Stimulated activated CD4-positive, alpha-beta T cell treated with anti-CD3 and anti-CD28 coated beads, Interleukin-1b, Interleukin-23, amount 100 ng/mL, for 4 hours (primary cell): ENCODE measurements at places on chromosomes 2 and 18.

DNA sequence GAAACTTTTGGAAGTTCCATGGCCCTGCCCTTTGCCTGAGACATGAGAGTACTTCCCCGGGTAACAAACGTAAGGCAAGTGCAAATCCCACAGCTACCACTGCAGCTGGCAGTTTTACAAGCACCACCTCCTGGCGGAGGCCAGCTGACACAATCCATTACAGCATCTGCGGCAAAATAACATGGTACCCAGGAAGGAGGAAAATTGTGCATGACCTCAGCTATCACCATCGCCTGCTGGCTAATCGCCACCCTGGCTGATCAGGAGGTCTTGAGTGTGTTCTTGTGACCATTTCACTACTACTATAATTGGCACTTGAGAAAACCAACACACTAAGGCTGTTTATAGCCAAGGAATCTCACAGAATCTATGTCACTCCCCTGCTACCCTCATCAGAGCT is 71.7 kb upstream of the SERPINE2 start:
- DNase-seq = no peak

DNA sequence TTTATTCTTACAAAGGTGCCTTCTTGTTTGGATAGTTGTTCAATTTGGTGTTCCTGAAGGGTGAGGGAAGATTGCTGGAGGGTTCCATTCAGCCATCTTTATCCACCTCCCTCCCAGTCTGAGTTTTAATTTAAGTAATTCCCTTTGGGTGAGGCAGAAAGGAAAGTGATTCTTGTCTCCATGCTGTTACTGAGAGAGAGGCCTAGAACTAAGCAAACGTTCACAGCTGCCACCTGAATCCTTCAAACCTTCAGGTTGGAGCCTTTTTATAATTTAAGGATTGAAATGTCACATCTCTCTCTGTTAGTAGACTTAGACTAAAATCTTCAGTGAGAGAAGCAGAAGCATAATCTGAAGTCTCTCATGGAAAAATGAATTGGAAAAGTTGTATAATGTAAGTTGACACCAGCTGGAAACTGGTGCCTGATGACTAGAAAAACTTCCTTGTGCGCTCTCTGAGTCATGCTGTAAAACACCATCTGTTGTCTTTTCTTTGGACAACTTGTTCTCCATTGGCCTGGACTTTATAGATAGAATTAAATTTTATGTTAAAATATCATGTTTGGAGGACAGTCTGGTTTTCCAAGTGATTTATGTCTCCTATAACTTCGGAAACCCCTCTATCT is 14.6 kb downstream of the STRADB start:
- DNase-seq = no peak

- no peak for DNase-seq
These were observed 93.0 kb upstream of the ID2 start for GRCh38 chr2:8588831-8589191.

- DNase-seq = peak; percentile 10
These were observed 916 bp downstream of the TNFRSF11A start for GRCh38 chr18:62325806-62326645.
